ENCODE measurements at places on chromosomes 2 and 18.

GRCh38 chr2:210288408-210288807 is 26.6 kb downstream of the MYL1 start:
- peak; percentile 63 for DNase-seq

GRCh38 chr18:56139792-56140254 is 498.6 kb downstream of the TXNL1 start:
- DNase-seq = no peak

DNA sequence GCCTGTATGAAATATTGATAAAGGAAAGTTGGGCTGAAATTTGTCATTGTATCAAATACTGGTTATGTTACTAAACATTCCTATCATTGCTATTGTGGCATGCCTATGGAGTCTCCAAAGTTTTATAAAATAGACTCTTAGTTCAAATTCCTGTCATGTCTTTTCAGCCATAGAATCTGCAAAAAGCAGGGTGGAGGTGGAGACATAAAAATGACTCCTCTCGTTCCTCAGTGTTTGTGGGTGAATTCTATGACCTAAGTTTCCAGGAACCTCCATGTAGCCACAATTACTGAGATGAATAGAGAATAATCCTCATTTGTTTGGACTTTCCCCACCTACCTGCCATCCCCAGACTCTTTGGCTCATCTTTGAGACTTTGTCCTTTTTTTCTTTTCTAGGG is 326.3 kb upstream of the ETAA1 start:
- no peak for DNase-seq

DNA sequence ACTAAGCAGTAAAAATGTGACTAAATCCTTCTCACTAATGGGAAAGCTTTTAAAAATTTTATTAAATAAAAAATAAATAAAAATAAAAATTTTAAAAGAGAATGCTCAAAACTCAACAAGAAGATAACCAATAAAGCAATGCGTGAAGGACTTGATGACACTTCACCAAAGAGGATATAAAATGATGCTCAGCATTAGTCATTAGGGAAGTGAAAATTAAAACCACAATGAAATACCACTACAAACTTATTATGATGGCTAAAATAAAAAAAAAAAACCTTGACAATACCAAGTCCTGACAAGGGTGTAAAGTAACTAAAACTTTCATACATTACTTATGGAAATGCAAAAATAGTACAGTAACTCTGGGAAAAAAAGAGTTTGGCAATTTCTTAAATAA is 3.3 kb upstream of the WDR75 start:
- DNase-seq = no peak

DNA sequence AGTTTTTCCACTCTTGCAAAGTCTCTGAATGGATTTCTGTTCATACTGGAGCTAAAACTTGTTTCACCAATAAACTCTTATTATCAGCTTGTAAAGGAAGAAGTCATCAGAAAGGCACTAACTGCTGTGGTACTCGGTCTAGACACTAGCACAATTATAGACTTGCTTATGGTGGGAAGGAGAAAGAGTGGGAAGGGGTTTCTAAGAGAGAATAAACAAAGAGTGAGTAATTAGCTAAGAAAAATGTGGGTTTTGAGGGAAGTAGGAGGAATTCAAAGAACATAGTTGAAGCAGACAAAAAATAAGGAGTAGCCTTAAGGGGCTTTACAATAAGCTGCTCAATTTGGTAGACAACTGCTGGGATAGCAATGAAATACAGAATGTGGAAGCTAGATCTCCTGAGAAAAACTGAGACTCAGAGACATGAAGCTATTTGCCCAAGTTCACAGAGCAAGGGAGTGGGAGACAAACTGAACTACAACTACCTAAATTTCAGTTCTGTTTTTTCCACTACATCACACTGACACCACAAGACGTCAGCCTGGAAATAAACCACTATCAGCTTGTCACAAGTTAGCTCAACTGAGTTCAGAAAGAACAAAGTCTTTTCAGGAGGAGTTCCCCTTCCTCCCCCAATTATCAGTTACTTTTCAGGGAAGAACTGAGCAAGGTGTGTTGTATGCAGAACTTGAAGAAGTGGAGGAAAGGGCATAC is 59.7 kb downstream of the MAP4K3 start:
- no peak for DNase-seq

All from NCI-H1105 treated with DMSO at 0.1 percent for 48 hours (cell line).